Esophagus mucosa (tissue), 1 donor: ENCODE measurements at places on chromosomes 7 and 10. TPM values are rescaled to one million over a fixed set of nuclear protein-coding genes. Genes with fewer than 3 reads are reported as not detected.
A peak's percentile ranks its signal among the peaks of the same experiment; 100 is the strongest.

Gene KCNIP2
- 0.84 TPM for total RNA-seq

Gene ASB4
- total RNA-seq = not detected

Gene HOXA10
- 1.1 TPM for total RNA-seq

Gene HTR5A
- not detected for total RNA-seq

Gene PDK4
- total RNA-seq = 1.5 TPM

Gene ARL3
- total RNA-seq = 3.3 TPM

Gene ATG9B
- 16.7 TPM for total RNA-seq

Gene TRPV6
- total RNA-seq = 0.68 TPM

Gene FEZF1
- not detected for total RNA-seq

GRCh38 chr10:92657024-92657423, 32.7 kb upstream of the HHEX start:
- no peak for ATAC-seq

DNA sequence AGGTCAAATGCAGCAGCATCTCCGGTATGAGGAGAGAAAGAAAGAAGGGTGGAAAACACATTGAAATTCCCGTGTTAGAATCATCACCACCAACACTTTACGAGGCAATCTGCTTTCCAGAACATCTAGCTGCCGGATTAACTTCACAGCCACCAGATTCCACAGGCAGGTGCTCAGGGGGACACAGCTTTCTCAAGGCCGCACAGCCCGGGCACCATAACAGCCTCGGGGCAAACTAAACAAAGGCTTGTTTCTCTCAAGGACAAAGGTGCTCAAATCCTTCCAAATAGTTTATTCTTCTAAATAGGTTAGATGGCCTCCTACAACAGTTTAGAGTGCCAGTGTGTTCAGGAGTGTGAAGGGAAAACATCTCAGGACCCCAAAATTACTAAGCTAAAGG, 156.3 kb downstream of the DIP2C start:
- ATAC-seq = no peak

- ATAC-seq = no peak
These were observed 35.0 kb downstream of the HDAC9 start for GRCh38 chr7:18530224-18531179.

- no peak for ATAC-seq
These were observed 56.8 kb downstream of the FAM241B start for GRCh38 chr10:69686866-69687265.

DNA sequence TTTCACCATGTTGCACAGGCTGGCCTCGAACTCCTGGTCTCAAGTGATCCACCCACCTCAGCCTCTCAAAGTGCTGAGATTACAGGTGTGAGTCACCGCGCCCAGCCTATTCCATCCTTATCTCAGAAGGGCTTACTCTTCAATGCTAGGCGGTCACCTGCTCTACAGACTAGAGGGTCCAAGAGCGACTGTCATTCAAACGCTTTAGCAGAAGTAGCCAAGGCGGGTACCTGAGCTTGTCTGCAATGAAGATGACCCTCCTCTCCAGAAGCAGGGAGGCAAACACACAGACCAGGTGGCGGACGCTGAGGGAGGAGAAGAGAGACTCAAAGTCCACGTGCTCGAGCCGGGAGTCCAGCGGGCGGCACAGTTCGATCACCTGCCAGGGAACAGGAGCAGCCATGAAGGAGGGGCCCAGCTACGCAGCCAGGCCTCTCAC, 65.1 kb upstream of the MKRN1 start:
- no peak for ATAC-seq

- peak; percentile 4 for ATAC-seq
These were observed 59.1 kb upstream of the SMNDC1 start for GRCh38 chr10:110363572-110364411.

DNA sequence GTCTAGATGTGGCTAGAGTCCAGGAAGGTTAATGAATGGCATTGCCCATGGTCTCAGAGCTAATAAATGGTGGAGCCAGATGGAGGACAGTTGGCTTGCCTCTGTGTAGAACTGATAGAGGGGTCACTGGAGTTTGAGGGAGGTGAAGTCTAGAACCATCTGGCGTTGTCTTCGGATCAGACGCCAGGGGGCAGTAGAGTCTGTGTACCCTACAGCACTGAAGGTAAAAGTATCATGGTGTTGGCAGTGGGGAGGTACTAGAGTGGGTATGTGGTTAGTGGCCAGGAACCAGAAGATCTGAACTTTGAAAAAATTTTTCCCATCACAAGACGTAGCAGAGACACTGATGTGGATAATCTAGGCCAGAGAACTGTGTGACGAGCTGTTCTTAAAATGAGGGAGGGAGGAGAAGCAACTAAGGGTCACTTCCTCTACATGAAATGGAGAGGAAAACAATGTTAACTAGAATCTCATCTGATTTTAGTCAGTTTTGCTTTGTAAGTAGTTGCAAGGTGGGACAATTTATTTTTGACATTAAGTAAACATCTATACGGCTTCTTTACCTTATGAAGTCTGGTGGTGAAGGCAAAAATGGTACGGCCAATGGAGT, 227.9 kb upstream of the PRSS58 start:
- no peak for ATAC-seq

DNA sequence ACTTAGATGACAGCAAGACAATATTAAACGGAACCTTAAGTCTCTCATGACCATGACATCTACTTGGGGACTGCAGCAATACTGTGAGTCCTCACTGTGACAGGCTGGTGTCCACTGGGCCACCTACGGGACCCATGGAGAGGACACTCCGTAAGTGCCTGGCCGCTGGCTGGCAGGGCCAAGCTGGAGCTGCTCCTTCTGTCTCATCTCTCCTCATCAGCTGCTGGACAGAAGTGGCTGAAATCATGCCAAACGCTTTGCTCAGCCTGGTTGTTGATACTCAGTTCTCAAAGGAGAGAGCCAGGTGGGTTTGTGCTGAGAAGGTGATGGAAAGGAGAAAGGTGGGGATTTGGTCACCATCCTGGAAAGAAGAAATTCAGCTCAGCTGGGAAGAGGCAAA, 33.3 kb downstream of the AFAP1L2 start:
- ATAC-seq = no peak

DNA sequence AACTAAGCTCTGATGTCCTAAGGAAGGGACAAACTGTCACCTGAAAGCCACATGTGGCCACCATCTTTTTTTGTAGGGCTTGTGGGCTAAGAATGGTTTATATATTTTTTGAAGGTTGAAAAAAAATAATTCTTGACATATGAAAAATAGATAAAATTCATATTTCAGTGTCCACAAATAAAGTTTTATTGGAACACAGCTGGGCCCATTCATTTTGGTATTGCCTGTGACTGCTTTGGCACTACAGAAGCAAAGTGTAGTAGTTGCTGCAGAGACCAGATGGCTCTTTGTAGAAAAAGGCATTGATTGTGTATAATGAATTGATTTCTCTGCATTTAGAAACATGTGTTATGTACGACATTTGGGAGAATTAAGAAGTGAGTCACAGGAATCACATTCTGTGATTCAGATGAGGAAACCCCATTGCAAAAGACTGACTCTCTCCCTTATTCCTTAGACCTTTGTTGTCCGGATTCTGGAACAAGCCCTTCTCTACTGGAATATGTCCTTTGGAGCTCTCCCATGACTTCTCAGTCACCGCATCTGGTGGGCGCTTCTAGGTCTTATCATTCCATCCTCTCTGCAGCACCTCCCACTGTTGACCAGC, 438.7 kb downstream of the LRMDA start:
- ATAC-seq = no peak

DNA sequence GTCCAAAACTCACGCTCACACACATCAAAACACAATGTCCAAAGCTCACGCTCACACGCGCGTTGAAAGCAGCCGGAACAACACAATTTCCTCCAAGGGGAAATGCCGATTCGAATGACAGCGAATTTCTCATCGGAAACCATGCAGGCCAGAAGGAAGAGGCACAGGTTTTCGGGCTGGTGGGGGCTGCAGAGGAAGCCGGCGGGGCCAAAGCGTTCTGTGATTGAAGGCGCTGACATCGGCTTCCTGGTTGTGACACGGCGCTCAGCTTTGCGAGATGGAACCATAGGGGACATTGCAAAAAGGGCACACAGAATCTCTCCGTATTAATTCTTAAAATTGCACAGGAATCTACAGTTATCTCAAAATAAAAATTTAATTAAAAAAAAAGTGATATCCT, 61.3 kb downstream of the FOXL3 start:
- no peak for ATAC-seq

GRCh38 chr7:76357475-76358010, 1.2 kb downstream of the YWHAG start:
- no peak for ATAC-seq

GRCh38 chr7:2575046-2575732, 16.4 kb downstream of the IQCE start:
- ATAC-seq = no peak

DNA sequence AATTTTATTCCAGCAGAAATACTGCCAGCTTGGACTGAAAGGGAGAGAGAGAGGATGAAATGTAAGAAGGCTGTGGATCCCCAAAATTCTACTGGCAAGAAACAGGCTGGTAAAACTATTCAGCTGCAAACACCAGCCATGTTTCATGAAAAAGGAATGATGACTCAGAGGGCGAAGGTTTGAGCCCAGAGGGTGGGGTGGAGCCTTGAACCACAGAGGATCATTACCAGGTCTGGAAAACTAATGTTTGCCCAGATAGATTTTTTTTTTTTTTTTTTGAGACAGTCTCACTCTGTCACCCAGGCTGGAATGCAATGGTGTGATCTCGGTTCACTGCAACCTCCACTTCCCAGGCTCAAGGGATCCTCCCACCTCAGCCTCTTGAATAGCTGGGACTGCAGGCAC, 41.7 kb upstream of the NRF1 start:
- ATAC-seq = peak; percentile 85

DNA sequence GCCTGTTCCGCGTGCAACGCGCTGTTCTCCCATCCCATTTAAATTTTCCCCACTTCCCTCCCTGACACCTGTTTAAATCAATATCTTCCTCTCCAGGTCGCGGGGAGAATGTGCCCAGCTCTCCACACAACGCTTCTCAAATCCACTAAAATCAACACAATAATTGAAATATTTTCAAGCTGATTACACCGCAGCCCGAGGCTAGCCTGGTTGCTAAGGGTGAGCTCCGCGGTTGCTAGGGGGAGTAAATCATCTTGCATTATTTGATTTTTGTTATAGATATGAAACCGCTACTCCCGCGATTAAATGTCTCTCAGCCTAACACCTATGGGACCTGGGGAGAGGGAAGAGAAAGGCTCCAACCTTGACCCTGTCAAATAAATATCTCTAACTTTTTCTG, 36.2 kb downstream of the UNCX start:
- no peak for ATAC-seq

GRCh38 chr7:104179178-104179577, 28.6 kb downstream of the ORC5 start:
- ATAC-seq = no peak

DNA sequence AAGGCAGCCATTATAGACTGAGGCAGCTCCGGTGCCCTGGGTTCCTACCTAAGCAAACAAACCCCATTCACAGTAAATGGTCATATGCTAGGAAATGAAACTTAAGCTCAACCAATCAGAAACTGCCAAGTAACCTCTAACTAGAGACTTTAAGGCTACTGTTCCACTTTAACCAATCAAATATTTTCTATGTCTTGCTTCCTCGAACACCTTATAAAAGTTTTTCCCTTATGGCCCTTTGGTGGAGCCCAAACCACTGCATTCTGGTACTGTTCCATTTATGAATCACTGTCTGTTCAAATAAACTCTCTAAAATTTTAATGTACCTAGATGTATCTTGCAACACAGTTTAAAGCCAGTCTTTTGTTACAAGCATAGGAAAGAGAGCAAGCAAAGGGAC, 361.1 kb downstream of the HGF start:
- ATAC-seq = peak; percentile 57

DNA sequence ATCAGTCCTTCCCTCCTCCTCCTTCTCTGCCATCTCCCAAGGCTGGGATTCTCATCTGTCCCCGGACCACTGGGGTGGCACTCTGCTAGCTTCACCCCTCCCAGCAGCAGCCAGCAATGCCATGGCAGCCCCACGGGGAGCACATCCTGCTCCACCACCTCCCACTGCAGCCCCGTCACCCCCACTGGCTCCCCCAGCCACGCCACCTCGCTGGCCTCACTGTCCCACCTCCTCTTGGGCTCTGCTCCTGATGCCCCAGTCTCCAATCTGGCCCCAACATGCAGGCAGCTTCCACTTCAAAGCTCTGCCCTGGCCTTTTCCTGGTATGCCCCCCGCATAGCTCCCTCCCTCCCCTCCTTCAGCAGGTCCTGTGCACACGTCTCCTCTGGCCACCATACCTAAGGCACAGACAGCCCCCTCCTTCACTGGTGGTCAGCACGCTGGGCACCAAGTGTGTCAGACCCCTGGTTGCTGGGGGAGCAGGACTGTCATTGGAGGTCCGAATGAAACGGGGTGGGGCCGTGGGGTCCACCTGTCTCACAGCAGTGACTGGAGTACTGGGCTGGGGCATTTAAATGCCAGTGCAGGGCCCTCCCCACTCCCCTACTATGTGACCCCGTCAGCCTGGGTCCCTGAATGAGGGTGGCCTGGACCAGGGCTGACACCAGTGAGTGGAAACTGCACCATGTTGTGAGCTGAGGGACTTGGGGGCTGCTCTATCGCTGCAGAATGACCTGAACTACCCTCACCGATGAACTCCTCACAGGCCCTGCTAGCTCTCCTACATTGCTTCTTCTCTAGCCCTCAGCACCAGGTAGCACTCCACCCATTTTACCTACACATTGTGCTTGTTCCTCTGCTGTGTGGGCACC, 38.7 kb downstream of the RASGEF1A start:
- ATAC-seq = no peak

DNA sequence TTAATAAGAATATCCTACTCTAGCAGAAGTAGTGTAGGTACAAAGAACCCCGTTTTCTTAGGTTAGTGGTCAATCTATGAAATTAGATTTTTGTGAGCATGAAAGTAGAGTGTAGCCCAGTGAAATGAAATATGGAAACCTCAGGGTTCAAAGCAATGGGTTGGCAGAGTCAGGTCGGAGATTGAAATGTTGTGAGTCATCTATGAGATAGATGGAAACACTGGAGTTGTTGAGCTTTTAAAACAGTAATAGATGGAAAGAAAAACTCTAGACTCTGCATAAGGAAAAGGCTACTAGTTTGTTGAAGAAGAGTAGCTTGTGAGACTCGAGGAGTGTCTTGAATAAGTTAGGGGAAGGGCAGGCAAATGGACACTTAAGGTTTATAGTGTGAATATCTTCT, 251.9 kb downstream of the EXOC4 start:
- ATAC-seq = no peak

DNA sequence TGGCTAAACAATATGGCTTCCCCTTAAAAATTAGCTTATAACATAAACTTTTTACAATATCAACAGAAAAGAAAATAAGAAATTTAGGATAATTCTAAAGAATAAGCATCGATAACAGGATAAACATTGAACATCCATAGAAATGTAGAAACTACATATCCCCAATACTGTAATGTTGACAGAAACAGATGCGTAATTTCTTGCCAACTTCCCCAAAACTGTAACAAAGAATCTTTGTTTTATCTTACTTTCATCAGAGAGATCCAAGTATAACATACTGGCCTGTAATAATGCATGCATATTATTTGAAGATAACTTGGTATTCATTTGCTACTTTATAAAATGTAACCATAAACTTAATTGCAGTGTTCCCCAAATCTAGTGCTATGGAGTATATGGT, 339.9 kb downstream of the ARL4A start:
- no peak for ATAC-seq

- no peak for ATAC-seq
These were observed 18.2 kb upstream of the MAGI2 start for GRCh38 chr7:79471699-79472098.
